ENCODE measurements at places on chromosomes 5 and 9.

GRCh38 chr9:34386656-34387055 is 10.0 kb upstream of the MYORG start:
- no peak for DNase-seq

- DNase-seq, result no peak
Observed at GRCh38 chr5:116529615-116530014, 45.0 kb downstream of the SEMA6A start.

DNA sequence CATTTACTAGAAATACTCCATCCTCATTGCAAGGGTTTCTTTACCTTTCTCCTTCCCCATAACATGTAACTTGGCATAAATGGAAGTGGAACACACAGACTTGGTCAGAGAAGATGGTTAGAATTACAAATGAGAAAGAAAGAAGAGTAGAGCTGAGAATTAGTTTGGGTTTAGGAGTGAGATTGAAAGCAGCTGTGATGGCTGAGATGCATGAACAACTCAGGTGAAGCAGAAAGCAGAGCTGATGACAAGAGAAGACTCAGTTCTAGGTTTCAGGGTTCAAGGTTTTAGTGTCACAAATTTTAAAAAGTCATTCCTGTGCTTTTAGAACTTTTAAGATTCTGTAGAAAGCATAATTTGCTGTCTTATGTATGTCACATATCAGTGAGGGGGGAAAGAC is 54.0 kb downstream of the TMEM161B start:
- DNase-seq, result no peak

GRCh38 chr9:96859461-96860198 is 5.3 kb upstream of the ZNF782 start:
- DNase-seq, result no peak

DNA sequence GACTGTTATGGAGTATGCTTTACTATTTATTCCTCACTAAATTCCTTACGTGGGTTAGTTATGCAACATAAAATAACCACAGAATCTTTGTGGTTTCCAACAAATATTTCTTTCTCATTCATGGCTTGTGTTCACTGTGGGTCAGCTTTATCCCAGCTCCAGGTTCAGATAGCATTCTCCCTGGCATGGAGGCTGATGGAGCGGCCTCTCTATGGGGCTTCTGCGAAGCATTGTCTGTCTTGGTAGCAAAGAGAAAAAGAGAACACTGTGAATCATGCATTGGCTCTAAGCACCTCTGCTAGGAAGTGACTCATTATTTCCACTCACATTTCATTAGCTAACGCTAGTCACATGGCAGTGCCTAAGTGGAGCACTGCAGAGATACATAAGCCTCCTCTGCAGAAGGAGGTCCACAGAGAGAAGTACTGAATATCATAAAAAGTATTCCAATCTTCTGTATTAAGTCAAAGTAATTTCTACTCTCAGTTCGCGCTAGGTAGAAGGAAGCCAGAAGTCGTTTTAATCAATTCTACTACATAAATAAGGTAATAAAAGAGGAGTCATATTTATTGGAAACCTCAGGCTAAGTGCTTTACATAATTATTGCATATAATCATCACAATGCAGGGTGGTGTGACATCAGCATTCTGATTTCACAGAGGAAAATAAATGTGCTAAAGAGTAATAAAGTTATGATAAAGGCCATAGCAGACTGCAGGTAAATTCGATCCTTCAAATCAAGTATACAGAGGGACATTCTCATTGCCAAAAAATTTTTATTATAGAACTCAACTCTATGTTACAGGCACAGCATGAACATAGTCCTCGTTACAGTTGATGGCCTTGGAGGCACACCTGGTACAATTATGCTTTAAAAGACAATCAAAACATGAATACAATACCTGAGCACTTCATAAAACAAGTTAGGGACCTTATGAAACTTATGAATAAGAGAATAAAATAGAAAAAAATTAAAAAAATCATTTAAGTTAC is 531.1 kb downstream of the CETN3 start:
- no peak for DNase-seq

DNA sequence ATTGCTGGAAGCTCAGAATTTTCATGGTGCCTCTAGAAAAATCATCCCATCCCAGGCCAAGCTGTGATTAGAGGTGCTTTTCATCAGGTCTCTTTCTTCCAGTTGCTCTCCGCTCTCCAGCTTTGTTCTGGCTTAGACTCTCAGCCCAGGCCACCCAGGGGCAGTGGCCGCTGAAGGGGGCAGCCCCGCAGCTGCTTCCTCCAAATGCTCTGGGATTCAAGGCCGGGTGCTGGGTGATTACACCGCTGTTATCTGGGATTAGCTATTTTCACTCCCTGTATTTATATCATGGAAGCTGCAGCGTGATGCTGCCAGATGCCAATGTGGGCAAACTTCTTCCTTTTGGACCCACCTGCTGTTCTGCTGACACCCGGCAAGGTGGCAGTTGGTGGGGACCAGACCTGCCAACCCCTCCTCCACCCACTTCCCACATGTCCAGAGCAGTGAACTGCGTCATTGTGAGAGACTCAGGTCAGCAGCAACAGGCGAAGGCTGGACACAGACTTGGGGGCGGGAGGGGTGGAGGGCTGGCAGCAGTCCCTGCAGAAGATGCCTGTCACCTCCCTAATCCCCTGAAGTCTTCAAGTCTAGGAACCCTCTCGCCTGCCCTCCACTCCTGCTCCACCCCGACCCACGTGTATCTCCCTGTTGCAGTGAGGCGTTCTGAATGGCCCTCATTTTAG is 33.9 kb upstream of the NKX2-5 start:
- no peak for DNase-seq

- DNase-seq, result no peak
Observed at GRCh38 chr5:145245354-145245753, 589.8 kb downstream of the PRELID2 start.

DNA sequence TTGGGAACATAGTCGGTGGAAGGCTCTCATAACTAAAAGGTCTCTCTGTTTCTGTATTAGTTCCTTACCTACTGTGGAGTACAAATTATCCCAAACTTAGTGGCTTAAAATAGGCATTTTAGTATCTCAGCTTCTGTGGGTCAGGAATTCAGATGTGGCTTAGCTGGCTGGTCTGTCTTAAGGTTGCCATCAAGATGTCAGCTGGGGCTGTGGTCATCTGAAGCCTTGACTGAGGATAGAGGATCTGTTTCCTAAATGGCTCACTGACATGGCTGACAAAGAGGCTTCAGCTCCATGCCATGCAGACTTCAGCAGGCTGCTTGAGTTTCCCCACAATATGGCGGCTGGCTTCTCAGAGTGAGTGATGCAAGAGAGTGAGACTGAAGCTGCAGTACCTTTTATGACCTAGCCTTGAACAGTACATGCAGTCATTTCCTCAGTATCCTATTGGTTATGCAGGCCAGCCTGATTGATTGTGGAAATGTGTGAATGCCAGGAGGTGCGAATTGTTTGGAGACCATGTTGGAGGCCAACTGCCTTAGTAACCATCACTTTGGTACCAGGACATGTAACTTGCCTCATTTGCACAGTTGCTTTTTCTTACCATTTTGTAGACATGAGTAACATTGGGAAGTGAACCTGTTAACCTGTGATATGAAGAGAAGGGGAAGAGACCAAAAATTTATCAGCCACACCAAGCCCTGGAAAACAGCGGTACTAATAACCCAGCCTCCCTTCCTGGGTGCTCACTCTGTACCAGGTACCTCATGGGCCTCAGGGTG is 152.8 kb upstream of the IER5L start:
- no peak for DNase-seq

DNA sequence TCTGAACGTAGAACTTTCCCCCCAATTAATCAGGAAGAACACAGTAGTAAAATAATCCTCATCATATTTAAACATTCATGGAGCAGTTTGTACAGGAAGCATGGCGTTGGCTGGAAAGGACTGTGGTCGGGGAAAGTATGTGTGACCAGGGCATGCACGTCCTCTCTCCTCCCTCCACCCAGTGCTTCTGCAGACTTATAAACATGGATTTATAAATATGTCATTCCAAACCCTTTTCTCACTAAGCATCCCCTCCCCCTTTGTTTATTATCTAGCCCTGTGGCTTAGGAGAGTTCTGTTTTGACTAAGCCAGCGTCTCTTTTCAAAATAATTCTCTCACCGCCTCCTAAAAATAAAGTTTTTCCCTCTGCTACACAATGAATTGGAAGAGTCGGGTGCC is 70.4 kb upstream of the DAP start:
- DNase-seq, result no peak

- DNase-seq, result no peak
Observed at GRCh38 chr5:163531272-163531671, 25.9 kb downstream of the MAT2B start.

DNA sequence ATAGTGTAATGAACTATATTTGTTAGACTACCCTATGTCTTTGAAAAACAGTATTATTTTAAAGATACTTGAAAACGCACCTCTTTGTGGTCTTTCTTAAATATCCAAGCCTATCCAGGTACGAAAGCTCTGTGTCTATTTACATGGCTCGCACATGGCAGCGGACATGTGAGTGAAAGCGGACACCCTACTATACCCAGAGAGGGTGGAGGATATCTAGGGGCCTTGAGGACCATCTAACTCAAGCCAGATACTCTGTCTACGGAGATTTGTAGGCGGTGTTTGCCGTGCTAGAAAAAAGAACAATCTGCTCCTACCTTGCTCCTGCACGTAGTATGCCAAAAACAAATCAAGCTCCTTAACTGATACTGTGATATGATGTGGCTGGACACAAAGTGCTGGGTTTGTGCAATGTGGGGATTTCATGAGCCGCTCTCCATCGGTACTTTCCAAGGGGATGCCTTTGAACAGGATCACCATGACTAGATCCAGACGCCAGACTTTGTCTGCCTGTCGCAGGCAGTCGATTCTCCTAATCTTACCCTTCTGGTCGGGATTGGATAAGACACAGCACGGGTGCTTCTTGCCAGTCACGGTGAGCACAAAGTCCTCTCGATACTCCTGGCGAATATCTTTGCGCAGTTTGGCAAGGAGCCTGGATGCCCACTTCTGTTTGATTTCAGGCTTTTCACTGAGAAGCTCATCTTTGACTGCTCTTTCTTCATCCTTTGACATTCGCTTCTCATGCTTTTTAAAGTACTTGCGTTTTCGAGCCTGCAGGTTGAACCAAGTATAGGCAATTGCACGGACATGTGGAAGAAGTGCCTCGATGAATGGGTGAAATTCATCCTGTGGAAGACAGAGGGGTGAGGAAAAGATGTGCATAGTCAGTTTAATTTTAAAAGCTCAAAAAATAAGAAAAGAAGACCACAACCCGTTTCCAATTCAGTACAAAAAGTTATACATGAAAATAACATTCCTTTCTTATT is 7.0 kb downstream of the NFIB start:
- no peak for DNase-seq

- DNase-seq, result no peak
Observed at GRCh38 chr9:130180516-130180915, 8.3 kb downstream of the NCS1 start.

DNA sequence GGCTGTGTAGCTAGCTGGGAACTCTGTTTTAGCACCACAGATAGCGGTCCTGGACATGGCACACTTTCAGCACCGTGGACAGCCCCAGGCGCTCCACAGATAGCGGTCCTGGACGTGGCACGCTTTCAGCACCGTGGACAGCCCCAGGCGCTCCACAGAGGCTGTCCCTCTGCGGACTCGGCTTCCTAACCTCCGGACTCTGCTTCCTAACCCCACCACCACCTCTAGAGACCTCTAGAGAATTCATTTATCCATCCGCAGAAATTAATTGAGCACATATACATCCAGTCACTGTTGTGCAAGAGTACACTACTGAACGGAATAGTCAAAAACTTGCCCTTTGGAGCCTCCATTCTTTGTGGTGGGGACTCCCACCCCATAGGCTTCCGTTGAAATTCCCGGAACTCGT is 27.4 kb downstream of the UNC5A start:
- DNase-seq, result peak; percentile 22

DNA sequence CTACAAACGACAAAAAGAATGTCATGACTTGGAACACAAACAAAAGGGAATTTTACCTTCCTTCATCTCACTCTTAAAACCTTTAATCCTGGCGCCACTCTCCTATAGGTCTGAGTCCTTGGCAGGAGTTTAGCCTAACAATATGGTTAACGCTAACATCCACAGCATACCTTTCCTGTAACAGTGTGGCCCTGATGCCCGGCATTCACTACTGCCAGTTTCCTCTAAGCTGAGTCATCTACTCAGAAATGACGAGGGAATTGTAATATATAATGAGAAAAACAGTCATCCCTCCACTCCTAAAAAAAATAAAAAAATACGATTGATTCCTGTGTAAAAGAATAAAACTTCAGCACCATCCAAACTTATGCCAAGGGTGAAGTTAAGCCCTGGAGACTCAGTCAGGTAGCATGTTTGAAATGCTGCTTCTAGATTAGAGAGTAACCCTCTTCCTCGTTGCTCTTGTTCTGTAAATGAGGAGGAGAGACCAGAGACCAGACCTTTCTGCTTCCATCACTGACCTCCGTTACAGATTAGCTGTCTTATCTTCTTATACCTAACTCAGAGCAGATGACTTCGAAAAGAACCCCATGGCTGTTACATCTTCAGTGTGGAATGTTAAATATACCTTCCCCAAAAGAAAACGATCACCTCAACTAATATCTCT is 37.4 kb downstream of the CCDC125 start:
- DNase-seq, result no peak

DNA sequence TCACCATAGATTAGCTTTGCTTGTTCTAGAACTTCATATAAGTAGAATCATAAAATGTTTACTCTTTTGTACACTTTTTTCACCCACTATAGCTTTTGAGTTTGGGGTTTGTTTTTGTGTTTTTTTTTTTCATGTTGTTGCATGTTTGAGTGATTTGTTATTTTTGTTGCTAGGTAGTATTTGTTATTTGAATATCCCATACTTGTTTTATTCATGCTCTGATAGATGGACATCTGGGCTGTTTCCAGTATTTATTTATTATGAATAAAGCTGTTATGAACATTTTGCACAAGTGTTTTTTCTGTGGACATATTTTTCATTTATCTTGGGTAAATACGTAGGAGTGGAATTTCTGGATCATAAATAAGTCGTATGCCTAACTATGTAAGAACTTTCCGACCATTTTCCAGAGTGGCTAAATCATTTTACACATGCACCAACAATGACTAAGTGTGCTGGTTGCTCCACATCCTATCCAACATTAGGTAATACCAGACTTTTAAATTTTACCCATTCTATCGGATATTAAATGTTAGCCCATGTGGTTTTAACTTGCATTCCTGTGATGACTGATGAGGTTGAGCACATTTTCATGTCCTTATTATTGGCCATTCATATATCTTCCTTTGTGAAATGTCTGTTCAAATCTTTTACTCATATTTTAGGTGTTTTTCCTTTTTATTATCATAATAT is 69.1 kb upstream of the NR4A3 start:
- DNase-seq, result no peak

DNA sequence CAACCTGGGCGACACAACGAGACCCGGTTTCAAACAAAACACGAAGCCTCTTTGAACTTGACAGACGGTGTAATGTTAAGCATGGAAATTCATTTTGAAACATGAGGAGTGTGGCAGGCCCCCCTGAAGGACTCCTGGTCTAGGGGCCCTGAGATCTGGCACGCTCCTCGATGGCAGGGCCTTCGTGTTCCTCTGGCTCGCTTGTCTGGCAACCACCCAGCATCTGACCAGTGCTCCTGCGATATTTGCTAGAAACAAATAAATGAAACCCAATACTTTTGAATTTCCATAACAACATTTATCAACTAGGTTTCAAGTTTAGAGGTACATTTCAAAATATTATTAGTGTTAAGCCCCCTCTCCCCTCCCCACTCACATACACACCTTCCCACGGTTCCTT is 193.0 kb downstream of the ERCC6L2 start:
- no peak for DNase-seq
